Cardiac septum (tissue), 1 donor: ENCODE measurements at places on chromosomes 2 and 18.
A peak's percentile ranks its signal among the peaks of the same experiment; 100 is the strongest.

DNA sequence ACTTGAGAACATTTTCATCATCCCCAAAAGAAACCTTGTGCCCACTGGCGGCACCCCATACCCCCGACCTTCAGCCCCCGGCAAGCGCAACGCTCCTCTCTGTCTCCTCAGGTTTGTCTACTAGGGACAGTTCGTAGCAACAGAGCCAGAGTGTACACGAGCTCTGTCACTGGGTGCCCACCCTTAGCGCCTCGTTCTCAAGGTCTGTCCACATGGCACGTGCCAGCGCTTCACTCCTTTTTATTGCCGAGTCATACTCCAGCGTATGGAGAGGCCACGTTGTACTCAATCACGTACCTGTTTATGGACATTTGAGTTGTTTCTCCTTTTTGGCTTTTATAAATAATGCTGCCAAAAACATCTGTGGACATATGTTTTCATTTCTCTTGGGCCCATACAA is 30.3 kb upstream of the GPC1 start:
- DNase-seq = no peak

DNA sequence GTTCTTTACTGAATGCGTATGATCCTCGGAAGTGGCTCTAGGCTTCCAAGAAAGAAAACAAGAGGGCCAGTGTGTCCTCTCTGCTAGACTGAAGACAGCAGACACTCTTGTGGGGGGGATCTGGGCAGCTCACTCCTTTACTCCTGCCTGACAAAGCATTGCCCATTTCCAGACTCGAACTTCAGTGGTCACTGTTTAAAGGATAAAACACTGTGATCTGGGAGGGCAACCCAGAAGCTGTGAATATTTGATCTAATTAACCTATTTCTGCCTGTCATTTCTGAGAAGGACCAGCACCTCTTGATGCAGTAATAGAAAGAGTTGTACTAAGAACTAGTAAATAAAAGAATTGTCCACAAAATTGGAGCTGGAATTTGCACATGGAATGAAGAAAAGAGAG is 24.5 kb upstream of the CCDC68 start:
- no peak for DNase-seq

DNA sequence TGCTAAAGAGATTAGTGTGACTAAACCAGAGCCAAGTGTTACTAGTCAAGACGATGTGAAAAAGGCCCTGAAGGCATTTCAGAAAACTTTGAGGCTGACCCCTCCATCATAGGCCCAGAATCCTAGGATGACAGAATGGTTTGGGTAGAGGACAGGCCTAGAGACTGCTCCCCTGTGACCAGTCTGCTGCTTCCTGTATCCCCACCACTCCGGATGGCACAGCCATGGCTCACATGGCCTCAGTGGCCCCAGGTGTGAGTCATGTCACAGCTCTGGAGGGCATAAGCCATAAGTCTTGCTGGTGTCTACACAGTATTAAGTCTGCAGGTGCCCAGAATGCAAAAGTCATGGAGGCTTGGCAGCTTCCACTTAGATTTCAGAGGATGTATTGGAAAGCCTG is 12.4 kb upstream of the STAT1 start:
- DNase-seq = no peak

- DNase-seq = no peak
These were observed 23.7 kb downstream of the INPP1 start for GRCh38 chr2:190367091-190367490.

- no peak for DNase-seq
These were observed 10.4 kb upstream of the ARID5A start for GRCh38 chr2:96526101-96526591.

DNA sequence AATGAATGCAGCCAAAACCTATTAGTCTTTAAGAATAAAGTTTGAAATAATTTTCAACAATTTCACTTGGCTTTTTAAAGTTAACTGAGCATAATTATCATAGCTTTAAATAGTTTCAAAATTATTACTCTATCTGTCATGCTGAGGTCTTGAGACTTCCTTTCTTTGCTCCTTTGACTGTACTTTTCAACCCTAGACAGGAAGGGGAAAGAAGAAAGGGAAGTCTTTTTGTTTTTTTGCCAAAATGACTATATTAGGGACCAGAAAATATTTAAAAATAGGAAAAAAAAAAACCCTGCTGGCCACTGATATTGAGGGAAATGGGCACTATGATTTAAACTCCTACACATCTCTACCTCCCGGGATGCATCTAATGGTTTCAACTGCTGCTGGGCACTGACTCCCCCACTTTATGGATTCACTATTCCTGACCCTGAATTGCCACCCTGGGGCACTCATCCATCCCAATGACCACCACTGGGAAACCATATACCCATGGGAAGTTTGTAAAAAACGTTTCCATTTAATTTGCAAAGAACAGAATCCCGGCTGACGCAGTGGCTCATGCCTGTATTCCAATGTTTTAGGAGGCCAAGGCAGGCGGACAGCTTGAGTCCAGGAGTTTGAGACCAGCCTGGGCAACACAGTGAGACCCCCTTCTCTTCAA is 50.5 kb downstream of the GAREM1 start:
- no peak for DNase-seq

DNA sequence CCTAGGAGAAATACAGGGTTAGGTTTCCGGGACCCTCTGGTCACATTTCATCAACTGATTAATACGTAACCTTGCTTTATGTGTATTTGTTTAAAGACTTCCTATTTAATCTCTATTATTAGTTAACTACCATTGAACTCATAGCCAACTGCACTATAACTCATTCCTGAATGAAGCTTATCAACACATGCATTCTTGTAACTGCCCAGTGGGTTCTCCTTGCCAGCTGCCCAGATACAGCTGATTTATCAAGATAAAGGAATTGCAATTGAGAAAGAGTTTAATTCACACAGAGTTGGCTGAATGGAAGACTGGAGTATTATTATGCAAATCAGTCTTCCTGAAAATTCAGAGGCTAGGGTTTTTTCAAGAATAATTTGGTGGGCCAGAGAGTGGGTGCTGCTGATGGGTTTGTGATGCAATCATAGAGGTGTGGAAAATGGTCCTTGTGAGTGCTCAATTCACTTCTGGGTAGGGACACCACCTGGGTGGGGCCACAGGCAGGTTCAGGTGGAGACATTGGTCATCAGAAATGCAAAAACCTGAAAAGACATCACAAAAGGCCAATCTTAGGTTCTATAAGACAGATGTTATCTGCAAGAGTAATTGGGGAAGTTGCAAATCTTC is 21.1 kb upstream of the NOSTRIN start:
- DNase-seq = no peak

GRCh38 chr2:9261231-9261883 is 54.7 kb downstream of the ASAP2 start:
- no peak for DNase-seq

DNA sequence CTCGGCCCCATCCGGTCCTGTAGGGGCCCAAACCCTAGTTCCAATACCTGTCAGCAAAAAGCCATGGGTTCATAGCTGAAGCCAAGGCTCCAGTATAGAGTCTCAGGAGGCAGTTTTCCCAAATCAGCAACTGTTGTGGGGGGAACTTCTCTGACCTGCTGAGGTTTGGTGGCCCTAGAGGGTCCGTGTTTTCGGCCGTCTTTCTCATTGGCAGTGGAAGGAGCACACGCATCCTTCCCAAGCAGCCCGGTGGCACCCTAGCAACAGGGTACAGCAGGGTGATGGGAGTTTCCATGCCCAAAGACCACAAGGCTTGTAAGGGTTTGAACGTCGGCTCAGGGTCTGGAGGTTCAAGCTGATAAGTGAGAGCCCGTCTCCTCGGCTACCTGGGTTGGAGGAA is 6.6 kb downstream of the FOSL2 start:
- DNase-seq = peak; percentile 56

GRCh38 chr2:228407821-228408220 is 226.3 kb upstream of the SPHKAP start:
- no peak for DNase-seq

- no peak for DNase-seq
These were observed 15.5 kb upstream of the CLASP1 start for GRCh38 chr2:121664713-121665112.

DNA sequence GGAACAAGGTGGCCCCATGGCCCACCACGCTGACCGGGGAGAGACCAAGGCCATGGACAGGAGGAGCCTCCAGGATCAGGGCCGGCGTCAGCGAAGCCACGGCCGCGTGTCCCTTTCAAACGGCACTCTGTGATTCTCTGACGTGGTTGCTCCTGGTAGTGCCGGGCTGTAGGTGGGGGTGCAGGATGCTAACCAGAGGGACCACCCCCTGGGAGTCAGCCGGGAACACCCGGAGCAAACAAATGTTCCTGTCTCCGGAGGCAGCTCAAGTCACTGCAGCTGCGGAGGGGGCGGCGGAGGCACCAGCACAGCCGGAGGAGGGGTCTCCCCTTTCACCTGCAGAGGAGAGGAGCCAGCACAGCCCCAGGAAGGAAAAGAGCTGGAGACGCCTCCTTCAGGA is 750.6 kb upstream of the SALL3 start:
- DNase-seq = no peak

GRCh38 chr18:12765126-12765525 is 62.3 kb downstream of the PSMG2 start:
- DNase-seq = no peak

- DNase-seq = no peak
These were observed 37.8 kb upstream of the FZD5 start for GRCh38 chr2:207807516-207807915.

DNA sequence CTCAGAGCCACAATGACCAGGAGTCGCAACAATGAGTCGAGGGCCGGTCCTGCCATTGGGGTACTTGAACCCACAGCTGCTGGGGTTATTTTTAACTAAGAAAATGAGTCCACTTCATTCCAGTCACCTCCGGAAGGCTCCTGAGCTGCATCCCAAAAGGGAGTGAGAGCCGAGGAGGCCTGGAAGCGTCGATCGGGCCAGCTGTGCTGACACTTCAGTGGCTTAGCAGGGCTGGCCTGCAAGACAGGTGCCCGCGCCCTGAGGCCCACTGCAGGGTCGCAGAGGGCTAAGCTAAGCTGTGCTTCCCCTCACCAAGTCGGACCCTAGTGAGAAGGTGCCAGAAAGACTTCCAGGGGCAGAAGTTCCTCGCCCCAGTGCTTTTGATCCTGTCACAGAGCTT is 21.1 kb downstream of the TBC1D8 start:
- DNase-seq = no peak

DNA sequence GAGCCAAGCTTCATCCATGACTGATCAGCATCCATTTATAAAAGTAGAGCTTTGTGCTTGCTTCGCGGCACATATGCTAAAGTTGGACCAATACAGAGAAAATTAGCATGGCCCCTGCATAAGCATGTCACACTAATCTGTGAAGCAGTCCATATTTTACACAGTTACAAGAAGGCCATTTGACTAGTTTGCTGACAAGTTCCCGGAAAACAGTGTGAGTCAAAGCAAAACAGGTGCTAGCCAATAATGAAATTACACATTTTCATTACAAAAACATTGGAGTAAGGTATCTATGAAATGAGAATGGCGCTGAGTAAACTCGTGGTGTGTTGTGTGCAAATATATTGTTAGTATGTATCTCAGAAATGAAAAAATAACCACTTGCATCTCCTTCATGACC is 4.7 kb downstream of the ANKRD62 start:
- DNase-seq = no peak

DNA sequence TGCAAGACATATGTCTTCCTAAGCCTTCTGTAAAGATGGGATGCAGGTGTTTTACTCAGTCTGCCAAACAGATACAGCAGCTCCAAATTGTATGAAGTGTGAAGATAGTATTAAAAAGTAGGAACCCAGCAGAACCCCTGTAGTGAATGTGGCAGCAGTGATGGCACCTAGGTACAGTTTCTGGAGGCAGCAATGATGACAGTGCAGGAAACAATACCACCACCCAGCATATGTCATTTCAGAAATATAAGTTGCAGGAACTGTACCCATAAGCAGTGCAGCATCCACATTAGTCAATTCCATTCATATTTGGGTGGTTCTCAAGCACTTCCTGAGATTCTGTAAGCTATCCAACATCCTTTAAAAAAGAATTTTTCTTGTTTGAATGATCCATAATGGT is 46.7 kb upstream of the ATP5MC3 start:
- DNase-seq = no peak

- no peak for DNase-seq
These were observed 127.6 kb upstream of the CDCA7 start for GRCh38 chr2:173226899-173227698.

GRCh38 chr2:3183766-3184165 is 193.9 kb downstream of the EIPR1 start:
- DNase-seq = no peak

DNA sequence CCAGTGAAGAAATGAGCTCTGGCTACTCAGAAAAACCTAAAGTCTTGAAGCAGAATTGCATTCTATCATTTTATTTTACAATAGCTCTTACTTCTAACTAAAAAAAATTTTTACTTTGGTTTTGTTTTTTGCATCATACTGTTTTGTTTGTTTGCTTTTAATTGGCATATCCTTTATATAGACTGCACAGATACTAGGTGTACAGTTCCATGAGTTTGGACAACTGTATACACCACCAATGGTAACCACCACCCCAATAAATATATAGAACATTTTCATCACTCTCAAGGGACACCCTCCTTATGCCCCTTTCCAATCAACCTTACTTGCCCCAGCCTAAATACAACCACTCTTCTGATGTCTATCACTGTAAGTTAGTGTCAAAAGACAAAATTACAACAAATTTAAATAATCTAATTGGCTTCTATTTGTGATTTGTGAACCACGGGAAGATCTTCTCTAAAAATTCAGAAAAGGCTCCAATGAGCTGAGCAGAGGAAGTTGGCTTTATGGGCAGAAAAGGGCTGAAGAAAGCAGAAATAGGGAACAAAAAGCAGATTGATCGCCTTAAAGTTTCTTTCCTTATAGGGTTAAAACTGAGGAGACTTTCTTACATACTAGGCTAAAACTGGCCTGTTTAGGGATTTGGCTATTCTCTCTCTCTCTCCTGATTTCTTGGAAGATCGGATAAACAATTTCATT is 22.2 kb upstream of the SOS1 start:
- DNase-seq = no peak

- no peak for DNase-seq
These were observed 34.7 kb upstream of the CALCRL start for GRCh38 chr2:187482796-187483195.

- no peak for DNase-seq
These were observed 85.1 kb upstream of the ACAA2 start for GRCh38 chr18:49898421-49898820.

DNA sequence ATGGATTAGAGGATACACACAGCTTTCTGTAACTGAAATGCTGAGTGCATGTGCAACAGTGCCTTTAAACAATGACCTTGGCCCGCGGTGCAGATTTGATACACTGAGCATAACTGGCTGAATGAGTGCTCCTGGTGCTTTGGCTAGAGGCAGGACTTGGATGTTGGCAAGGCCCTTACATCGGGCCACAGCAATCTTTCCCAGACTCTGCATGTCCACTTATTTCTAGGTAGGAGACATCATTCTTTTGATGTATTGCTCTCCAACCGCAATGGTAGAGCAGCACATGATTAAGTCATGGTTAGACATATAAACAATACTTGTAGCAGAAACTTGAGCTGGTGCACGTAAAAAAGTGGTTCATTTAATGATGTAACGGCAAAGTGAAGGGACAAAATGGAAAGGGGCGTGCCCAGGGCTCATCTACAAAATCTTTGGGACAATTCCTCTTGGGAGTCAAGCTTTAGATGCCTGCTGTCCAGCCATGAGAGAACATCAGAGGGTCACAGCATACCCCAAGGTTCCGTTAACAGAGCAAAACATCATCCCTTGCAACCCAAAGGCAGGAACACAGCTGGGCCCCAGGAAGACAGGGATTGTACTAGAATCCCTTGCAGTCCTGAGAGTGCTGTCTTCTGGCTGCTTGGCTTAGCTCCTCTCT is 43.4 kb downstream of the RAB31 start:
- no peak for DNase-seq
